H9 (cell line): ENCODE measurements at places on chromosomes 6 and 20. TPM values are rescaled to one million over a fixed set of nuclear protein-coding genes. Genes with fewer than 3 reads are reported as not detected.

GRCh38 chr6:21348504-21349195 lies 244.9 kb upstream of the SOX4 start:
- peak; percentile 72 for DNase-seq

The SLC22A2 gene
- 0.86 and 1.0 TPM in 2 replicates for total RNA-seq

DNA sequence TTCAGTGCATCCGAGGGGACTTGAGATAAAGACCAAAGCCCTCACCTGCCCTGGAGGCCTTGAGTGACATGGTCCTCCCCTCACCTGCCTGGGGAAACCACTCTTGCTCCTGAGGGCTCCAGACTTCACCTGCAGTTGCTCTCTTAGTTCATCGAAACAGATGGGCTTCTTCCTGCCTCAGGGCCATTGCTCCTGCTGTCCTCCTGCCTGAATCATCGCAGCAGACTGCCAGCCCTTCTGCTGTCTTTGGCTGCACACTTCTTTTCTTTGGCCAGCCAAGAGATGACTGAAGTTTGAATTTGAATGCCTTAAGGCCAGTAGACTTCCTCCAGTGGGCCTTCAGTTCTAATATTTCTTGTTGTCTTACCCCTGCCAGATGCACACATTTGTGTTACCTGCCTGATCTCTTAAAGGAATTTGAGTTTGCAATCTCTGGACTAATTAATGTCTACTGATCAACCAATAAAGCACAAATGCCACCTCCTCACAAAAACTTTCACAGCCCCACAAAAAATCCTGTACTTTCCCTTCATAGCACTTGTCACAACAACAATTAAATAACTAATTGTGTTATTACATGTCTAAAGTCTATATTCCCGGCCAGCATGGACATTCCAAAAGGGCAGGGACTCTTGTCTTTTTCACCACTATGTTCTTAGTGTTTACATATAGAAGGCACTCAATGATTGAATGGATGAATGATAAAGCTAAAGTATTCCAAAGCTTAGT lies 56.7 kb upstream of the SGK1 start:
- no peak for DNase-seq

GRCh38 chr6:44696686-44697085 lies 309.2 kb downstream of the CDC5L start:
- DNase-seq: no peak

- DNase-seq: peak; percentile 41
Observed at GRCh38 chr20:24782801-24783630, 166.1 kb upstream of the CST7 start.

DNA sequence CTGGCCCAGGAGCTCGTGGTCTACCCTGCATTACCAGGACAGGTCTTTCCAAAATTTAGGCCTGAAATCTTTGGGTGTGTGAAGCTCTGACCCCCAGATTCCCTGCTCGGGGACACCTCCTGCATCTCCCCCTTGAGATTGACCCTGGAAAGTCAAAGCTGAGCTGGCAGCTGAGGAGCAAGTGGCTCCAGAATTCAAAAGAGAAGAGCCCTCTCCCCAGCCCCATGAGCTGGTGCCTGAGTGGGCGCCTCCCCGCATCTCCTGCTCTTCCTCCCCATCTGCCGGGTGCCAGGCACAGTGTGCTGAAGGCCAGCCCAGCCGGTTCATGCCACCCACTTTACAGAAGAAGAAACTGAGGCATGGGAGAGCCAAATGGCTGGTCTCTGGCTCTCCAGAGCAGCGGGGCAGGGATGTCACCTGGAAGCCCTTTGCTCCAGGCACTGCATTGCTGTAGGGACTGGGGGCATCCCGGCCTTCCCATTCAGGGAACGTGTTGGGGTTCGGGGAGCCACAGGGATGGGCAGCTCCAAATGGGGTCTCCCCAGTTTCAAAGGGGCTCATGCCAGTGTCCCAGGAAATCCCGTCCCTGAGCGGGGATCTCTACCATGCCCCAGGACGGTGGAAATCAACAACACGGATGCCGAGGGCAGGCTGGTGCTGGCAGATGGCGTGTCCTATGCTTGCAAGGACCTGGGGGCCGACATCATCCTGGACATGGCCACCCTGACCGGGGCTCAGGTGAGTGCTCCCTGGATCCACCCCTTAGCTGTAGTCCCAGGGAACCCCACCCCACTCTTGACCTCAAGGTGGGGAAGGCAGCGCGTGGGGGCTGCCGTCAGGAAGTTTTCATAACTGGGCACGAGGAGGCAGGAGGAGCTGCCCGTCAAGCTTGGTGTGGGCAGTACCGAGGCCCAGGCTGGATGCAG lies 20.5 kb downstream of the NPEPL1 start:
- DNase-seq: peak; percentile 20

DNA sequence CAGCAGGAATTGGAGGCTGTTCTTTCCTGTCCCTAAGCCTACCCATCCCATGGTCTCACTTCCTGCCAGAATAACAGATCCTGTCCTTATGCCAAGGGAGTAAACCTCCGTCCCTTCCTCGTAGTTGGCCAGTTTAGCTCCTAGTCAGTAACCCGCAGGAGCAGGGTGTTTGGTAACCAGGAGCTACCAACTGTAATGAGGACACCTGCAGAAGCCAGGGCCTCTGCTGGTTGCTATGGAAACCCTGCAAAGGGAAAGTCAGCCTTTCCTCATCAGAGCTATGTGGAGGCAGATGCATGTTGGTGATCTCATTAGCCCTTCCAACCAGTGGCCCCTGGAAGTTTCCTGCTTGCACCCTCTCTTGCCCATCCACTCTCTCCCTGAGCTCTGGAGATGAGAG lies 368.2 kb upstream of the SULF2 start:
- peak; percentile 38 for DNase-seq

The RRAGD gene
- 8.3 and 10.6 TPM in 2 replicates for total RNA-seq

DNA sequence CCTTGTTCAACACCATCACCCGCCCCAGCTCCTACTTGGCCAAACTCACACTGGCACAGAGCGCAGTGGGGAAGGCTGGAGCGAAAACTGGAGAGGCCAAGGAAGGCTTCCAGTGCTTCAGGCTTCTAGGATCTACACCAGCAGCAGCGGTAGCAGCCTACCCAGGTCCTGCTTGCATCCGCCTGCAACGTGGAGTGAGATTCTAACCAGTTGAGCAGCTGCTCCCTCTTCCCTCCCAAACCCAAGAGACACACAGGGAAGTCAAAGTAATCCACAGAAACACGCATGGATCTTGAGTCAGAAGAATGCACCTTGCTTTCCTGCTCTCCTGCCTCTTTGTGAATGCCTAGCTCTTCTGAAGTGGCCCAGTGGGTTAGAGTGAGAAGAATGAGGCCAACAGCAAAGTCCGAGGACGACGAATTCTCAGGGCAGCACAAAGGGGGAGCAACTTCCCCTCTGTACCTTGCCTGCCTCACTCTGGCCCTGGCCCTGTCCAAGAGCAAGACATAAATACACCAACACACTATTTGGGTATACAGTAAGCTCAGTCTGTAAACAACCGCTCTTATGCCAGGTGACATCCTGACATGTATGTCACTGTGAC lies 95.9 kb upstream of the FOXQ1 start:
- no peak for DNase-seq

GRCh38 chr6:2410656-2411380 lies 165.4 kb upstream of the GMDS start:
- no peak for DNase-seq

DNA sequence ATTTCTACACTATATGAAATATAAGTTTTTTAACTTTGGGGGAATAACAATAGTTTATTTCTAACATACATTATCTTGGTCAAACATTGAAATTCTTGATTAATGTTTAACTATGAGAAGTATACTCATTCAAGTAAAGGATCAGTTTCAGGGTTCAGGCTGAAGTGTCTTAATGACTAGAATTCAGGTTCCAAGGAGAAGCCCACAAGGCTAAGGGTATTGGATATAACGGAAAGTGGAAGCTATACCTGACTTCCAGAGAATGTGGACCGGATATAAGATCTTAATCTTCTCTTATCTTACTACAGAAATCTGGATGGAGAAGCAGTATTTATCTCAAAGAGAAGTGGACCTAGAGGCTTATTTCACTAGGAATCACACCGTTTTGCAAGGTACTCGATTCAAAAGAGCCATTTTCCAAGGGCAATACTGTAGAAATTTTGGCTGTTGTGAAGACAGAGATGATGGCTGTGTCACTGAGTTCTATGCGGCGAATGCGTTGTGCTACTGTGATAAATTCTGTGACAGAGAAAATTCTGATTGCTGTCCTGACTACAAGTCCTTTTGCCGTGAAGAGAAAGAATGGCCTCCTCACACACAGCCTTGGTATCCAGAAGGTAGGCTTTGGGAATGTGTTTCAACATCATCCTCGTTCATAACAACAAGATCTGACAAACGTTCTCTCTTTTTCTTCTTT lies at the start of gene TINAG:
Gene TINAG (plus strand): TSS at position 153 of the 697 bp plus-strand sequence. CDS start 110 bp downstream, at position 263.
- no peak for DNase-seq

The CAGE1 gene
- 0.28 TPM in 1 of 2 replicates, not detected in the other for total RNA-seq

DNA sequence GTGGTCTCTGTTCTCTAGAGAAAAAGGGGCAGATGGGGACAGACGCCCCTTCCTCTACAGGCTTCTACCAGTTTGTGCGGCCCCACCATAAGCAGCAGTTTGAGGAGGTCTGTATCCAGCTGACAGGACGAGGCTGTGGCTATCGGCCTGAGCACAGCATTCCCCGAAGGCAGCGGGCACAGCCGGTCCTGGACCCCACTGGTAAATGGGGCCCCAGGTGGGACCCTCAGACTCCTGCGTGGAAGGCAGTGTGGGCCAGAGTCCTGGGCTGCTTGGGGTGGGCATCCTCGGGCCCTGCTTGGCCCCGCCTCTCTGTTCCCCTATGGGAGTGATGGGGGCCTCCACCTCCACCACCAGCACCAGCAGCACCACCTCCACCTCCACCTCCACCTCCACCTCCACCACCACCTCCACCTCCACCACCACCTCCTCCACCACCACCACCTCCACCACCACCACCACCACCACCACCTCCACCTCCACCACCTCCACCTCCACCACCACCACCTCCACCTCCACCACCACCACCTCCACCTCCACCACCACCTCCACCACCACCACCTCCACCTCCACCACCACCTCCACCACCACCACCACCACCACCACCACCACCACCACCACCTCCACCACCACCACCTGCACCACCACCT lies 3.2 kb upstream of the TNFRSF6B start:
- DNase-seq: no peak

The KCNK15 gene
- total RNA-seq: 0.33 and 0.39 TPM in 2 replicates

The TMEM244 gene
- not detected in 2 replicates for total RNA-seq

The PLEKHG1 gene
- 0.64 and 1.0 TPM in 2 replicates for total RNA-seq

- no peak for DNase-seq
Observed at GRCh38 chr6:105748737-105749161, 337.4 kb upstream of the PRDM1 start.

- DNase-seq: peak; percentile 36
Observed at GRCh38 chr20:17612287-17612991, 42.6 kb downstream of the DSTN start.

The DZANK1 gene
- total RNA-seq: 9.6 and 10.5 TPM in 2 replicates

The FAM83C gene
- not detected in 2 replicates for total RNA-seq

- DNase-seq: no peak
Observed at GRCh38 chr6:81476881-81477280, 275.6 kb downstream of the TENT5A start.

The TCP11 gene
- total RNA-seq: not detected in 2 replicates

GRCh38 chr6:112409311-112409710 lies 62.2 kb downstream of the RFPL4B start:
- no peak for DNase-seq

DNA sequence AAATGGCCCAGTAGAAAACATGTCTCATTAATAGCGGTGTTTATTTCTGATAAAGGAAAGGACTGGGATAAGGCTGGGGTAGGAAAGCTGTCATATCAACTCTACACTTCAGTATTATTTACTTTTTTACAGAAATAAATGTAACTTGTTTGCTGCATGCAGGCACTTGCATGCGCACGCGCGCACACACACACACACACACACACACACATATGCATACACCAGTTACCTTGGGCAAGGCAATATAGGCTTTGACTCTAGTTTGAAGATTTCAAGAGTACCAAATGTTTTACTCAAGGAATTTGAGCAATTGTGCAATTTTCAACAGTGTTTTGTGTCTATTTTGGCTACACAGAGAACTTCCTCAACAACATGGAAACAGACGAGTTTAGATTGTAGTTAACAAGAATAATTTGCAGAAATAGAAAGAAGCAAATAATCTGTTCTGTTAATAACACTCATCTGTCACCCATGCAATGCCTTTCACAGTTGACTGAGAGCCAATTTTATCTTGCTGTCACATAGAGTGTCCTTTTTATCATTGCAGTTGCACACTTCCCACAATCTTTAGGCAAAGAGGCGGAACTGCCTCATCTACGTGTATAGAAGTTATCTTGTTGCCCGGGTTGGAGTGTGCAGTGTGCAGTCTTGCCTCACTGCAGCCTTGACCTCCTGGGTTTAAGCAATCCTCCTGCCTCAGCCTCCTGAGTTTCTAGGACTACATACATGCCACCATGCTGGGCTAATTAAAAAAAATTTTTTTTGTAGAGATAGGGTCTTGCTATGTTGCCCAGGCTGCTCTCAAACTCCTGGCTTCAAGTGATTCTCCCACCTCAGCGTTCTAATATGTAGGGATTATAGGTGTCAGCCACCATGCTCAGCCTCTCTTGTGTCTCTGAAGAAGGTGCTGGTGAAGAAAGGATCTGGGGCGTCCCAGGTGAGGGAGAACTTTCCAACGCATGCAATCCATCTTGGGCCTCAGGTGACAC lies 74.8 kb upstream of the SHLD1 start:
- no peak for DNase-seq

GRCh38 chr6:159430323-159430722 lies 261.1 kb downstream of the FNDC1 start:
- DNase-seq: no peak

DNA sequence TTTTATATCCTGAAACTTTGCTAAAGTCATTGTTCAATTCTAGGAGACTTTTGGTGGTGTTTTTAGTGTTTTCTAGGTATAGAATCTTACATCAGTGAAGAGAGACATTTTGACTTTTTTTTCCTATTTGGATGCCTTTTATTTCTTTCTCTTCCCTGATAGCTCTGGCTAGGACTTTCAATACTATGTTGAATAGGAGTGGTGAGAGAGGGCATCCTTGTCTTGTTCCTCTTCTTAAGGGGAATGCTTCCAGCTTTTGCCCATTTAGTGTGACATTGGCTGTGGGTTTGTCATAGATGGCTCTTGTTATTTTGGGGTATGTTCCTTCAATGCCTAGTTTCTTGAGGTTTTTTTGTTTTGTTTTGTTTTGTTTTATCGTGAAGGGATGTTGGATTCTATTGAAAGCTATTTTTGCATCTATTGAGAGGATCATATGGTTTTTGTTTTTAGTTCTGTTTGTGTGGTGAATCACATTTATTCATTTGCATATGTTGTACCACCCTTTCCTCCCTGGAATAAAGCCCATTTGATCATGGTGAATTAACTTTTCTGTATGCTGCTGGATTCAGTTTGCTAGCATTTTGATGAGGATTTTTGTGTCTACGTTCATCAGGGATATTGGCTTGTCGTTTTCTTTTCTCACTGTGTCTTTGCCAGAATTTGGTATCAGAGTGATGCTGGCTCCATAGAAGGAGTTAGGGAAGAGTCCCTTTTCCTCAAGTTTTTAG lies 540.1 kb upstream of the FLRT3 start:
- no peak for DNase-seq

DNA sequence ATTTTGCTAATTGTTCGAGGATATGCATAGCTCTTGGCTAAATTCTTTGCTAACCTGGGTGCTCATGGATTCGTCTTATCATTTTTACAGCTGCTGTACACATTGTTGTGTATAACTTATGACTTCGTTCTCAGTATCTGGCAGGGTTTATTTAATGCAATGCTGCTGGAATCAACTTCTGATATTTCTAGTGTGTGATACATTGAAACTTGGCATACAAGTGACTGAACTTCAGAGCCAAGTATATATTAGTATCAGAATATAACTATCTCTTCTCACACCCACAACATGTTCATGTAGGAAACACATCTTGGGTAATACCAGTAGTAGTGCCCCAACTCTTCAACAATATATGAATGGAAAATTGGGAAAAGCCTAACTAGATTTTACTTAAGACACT lies 764.2 kb downstream of the TENT5A start:
- no peak for DNase-seq

- no peak for DNase-seq
Observed at GRCh38 chr6:18262702-18263417, 1.5 kb downstream of the DEK start.

The SMPDL3A gene
- total RNA-seq: 0.59 and 0.68 TPM in 2 replicates
